ENCODE measurements at places on chromosomes 1 and 21.

DNA sequence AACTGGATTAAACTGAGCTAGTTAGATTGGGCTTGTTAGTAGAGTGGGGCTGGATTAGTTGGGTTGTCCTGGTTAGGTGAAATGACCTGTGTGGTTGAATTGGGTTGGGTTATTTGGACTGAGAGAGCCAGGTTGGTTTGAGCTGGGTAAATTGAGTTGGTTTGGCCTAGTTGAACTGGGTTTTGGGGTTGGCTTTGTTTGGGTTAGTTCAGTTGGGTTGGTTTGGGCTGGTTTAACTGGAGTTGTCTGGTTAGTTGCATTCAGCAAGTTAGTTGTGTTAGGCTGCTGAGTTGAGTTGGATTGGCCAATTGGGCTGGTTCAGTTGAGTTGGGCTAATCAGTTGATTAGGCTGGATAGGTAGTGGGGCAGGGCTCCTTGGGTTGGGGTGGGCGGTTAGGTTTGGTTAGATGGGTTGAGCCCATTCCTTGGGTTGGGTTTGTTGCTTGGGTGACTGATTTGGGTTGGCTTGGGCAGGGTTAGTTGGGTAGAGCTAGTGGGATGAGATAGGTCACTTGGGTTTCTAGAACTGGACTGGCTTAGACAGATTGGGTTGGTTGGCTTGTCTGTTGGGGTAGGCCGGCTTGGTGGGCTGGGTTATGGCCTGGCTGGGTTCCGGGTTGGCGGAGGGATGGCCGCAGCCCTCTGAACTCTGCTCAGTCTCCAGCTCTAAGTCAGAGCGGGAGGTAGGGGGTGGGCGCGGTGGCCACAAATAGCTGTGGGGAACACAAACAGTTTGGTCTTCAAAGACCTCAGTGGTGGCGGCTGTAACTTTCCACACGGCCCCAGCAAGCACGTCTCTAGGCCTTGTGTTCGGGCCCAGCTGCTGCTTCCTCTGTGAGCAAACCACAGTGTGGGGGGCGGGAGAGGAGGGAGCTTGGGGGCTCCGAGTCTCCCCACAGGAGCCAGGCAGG lies 67.2 kb upstream of the RUNX3 start:
- DNase-seq = no peak

DNA sequence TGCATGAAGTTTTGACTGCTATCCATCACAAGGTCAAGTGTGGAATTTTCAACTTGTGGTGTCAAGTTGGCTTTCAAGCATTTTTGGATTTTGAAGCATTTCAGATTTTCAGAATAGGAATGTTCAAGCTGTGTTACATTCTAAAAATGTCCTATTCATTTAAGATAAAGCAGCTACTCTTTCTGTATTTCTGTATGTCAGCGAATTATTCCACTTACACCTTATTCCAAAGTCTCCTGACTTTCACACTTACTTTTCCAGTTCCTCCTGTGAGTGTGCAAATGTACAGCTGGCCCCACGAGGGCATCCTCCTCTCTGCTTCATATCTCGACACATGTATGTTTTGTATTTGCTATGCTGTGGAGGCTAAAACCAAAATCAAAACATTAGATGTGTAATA lies 51.9 kb downstream of the RC3H1 start:
- DNase-seq = no peak

GRCh38 chr1:85849660-85850059 lies 141.4 kb upstream of the ZNHIT6 start:
- DNase-seq = no peak

- no peak for DNase-seq
These were observed 46.8 kb downstream of the MACO1 start for GRCh38 chr1:25477448-25478034.

GRCh38 chr1:215568299-215568692 lies 1.2 kb downstream of the KCTD3 start:
- DNase-seq = no peak

DNA sequence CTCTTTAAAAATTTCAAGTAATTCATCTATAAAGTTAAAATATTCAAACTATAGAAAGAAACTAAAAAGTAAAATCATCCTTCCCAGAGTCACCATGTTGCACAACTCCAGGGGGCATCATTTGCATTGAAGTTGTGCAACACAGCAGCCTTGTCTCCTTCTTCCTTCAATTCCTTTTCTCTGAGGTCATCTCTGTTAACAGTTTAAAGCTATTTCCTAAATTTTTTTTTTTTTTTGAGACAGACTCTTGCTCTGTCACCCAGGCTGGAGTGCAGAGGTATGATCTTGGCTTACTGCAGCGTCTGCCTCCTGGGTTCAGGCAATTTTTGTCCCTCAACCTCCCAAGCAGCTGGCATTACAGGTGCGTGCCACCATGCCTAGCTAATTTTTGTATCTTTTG lies 7.1 kb downstream of the RHBG start:
- DNase-seq = no peak

- DNase-seq = no peak
These were observed 203.0 kb downstream of the SLC35F3 start for GRCh38 chr1:234107416-234108021.
